Activated CD4-positive, alpha-beta T cell treated with anti-CD3 and anti-CD28 coated beads, Interleukin-2, amount 50 U/mL, for 24 hours (primary cell): ENCODE measurements at places on chromosomes 2 and 18.

DNA sequence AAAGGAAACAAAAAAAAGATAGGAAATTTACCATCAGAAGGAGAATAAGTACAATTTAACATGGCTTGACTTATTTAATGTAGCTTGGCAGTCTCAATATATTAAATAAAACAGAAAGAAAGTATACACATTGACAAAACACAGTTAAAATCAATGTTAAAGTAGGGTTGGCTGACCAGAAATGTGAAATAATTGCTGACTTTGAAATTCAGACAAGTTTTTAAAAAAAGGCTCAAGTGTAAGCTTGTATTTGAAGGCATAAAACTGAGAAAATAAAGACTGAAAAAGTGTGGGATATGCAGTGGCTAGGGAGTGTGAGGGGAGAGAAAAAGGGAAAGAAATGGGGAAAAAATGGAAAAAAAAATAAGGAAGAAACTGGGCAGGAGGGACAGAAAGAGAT, 665.8 kb downstream of the LRP1B start:
- DNase-seq: no peak

DNA sequence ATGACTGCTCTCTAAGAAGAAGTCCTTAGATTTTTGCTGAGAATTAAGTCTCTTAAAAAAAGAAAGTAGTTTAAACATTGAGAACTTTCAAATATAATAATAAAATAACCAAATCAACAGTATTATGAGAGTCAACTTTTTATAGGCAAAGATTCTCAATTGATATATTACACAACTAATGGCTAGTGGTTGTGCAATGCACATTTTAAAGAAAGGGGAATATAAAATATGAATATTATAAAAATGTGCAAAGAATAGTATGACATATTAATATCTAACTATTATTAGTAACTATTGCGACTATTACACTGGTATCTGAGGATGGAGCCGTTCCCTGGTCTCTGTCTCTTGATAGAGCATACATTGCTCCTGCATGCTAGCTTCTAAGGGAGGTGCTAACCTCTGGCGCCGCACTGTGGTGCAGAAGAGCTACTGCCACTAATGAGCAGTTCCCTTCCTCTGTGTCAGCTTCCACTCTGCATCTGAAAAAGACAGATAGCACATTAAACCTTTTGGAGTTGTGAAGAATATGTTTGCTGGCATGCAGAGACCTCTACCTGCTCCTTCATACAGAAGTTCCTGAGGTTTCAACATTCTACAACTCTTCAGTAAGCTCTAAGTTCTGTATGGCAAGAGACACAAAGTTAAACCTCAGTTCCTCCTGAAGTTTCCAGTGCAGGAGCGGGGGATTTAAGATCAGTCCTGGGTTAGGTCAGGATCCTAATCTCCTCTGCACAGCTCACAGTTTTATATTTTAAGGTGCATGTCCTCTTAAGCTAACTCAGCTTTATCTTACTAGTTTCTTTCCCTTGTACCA, 3.5 kb upstream of the SLC9A2 start:
- DNase-seq: no peak

DNA sequence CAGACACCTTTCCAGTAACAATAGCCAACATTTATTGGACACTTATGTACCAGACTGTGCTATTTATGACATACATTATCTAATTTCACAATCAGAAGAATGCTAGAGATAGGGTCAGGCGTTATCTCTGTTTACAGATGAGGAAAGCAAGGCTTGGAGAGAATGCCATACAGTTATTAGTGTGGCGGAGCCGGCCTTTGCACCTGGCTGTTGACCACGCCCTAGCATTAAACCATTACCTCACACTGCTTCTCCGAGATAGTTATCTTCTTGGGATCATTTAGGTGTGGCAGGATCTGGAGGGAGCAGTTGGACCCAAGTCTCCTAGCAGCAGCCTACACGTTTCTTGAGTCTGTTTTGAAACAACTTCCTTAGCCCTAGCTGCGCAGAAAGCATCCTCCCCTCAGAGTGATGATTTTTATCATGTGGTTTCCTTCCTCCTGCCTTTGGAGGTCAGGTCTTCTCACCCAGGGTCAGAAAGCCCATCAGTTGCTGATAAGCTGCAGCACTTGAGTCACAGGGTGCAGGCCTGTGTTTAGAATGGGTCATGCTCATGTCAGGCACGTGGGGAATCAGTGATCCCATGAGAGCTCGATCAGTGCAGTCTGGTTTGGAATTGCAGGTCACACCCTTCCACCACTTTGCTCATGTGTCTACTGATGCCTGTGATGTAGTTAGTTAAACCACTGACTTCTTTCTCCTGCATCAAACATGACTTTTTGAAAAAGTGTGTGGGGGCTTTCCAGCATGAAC, 118.2 kb downstream of the SPTBN1 start:
- no peak for DNase-seq

DNA sequence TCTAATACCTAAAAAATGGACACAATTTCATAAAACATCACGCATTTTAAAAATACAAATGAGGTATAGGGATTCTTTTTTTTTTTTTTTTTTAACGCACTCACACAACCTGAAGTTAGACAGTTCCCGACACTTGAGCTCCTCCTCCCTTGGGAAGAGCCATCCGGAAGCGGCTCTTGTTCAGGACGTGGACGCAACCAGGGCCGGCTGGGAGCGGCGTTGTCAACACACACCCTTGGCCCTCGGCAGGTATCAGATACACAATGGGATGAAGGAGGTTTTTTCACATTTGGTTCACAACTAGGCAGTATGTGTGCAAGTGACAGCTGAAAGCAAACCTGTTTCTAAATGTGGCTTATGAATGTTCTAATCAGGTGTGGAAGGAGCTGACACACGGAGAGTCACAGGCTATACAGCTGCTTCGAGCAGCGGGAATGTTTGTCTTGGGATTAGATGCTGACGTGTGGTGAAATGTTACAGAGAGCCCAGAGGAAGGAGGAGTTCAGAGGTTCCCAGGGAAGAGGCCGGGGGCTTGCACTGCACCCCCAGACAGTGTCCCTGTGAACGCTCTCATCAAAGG, 111.1 kb downstream of the PXDN start:
- DNase-seq: no peak

DNA sequence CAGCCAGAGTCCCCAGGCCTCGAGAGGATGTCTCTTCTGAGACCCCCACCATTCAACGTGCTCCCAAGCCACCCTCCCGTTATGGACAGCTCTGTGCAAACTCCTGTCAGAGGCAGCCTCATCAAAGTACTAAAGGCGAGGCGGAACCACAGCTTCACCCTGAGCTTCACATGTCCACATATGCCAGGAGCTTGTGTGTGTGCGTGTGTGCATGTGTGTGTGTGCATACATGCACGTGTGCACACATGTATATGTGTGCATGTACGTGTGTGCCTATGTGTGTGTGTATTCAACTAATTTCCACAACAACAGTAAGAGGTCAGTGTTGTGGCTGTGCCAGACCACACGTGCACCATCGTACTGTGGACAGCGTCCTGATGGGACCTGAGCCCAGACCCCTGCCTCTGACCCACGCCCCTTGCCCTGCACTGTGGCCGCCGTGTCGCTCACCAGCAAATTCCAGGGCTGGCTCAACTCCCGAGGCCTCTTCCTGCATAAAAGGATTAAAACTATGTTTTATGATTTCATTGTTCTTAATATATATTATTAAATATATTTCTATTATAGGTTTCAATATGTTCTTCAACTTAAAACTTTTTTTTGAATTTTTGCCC, 444.8 kb downstream of the EIPR1 start:
- DNase-seq: no peak

GRCh38 chr2:109448946-109449788, 164.6 kb downstream of the SEPTIN10 start:
- DNase-seq: no peak

- DNase-seq: no peak
Measured at GRCh38 chr2:28627722-28628480, 123.7 kb upstream of the PPP1CB start.

DNA sequence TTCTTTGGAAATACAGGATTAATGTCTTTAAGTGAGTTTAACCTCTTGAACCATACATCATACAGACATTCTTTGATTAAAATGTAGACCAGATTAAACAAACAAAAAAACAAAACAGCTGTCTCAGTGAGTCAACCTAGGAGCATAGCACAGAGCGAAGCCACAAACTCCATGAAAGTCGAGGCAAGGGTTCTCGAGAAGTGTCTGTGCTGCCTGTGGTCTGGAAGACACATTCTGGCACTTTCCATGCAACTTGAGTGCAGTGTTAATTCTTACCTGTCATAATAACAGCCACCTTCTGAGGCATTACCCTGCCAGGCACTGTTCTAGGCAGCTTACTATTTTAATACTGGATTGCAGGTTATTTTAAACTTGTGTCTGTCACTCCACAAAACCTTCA, 435.5 kb upstream of the MMADHC start:
- no peak for DNase-seq

- no peak for DNase-seq
Measured at GRCh38 chr18:76488190-76488589, 6.9 kb downstream of the ZNF516 start.

- no peak for DNase-seq
Measured at GRCh38 chr2:158932131-158932645, 36.3 kb upstream of the TANC1 start.

DNA sequence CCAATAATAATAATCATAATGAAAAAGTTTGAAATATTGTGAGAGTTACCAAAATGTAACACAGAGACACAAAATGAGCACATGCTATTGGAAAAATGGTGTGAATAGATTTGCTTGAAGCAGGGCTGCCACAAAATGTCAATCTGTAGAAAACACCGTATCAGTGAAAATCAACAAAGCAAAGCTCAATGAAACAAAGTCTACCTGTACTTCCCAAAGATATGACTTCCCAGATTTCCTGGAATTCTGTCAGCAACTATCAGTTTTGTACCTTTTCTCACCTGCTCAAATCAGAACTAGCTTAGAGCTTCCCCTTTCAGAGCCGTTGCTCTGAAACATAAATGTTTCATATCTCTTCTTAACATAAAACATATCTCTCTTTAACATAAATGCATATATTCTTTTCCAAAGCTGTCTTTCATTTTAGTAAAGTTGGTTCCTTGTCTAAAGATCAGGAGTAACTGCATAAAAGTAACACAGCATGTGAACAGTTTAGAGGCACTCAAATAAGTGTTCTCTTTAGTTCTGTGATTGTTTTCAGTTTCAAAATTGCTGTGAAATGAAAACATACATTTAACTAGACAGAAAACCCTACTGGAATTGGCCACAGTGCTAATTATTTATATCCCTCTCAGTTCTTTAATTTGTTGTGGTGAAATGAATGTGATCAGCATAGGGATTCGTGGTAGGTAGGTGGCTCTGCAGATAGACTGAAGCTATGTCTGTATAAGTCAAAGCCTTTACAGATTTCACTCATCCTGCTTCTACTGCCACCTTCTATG, 262.5 kb downstream of the KCNJ3 start:
- DNase-seq: no peak

DNA sequence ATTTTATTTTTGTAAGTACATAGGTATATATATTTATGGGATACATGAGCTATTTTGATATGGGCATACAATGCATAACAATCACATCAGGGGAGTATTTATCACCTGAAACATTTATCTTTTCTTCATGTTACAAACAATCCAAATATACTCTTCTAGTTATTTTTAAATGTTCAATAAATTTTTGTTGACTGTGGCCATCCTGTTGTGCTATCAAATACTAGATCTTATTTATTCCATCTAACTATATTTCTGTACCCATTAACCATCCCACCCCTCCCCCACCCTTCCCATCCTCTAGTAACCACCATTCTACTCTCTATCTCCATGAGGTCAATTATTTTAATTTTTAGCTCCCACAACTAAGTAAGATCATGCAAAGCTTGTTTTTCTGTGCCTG, 157.0 kb downstream of the CD226 start:
- no peak for DNase-seq

GRCh38 chr2:237558961-237559641, 7.3 kb upstream of the PRLH start:
- DNase-seq: no peak

DNA sequence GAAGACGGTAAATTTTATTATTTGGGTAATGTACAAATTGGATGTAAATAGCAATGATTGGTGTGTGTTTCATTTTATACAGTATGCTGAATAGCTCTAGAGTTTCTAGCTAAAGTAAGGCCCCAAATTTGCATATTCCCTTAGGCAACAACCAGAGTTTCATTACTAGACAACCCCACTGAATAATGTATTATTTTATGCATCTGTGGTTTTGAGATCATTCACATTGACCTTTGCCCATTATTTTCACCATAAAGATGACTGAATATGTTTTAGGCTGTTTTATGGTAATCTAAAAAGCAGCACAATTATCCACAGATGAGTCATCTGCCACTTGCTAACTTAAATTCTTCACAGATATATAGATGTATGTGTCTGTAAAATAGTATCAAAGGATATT, 44.5 kb upstream of the C2orf74 start:
- DNase-seq: no peak

GRCh38 chr2:29517413-29517812, 402.2 kb downstream of the CLIP4 start:
- DNase-seq: no peak

DNA sequence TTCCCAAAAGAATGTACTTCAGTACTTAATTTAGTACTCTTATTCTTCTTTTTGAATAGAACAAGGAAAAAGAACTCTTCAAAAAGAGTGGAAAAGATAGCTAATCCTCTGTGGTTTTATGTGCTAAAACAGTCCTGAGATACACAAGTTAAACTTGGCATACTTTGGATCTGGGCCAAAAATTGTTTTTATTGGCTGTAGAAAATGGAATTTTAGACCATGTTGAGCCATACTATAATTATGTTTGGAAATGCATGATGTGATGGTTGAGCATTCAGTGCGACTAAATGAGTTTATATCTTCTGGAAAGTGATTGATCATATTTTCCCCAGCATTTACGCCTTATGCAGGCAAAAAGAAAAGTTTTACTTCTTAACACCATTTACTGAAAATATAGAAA, 18.0 kb upstream of the PDE1A start:
- no peak for DNase-seq

GRCh38 chr2:223947711-223948205, 2.6 kb upstream of the WDFY1 start:
- no peak for DNase-seq

- no peak for DNase-seq
Measured at GRCh38 chr2:127884436-127884835, 1.3 kb downstream of the AMMECR1L start.

DNA sequence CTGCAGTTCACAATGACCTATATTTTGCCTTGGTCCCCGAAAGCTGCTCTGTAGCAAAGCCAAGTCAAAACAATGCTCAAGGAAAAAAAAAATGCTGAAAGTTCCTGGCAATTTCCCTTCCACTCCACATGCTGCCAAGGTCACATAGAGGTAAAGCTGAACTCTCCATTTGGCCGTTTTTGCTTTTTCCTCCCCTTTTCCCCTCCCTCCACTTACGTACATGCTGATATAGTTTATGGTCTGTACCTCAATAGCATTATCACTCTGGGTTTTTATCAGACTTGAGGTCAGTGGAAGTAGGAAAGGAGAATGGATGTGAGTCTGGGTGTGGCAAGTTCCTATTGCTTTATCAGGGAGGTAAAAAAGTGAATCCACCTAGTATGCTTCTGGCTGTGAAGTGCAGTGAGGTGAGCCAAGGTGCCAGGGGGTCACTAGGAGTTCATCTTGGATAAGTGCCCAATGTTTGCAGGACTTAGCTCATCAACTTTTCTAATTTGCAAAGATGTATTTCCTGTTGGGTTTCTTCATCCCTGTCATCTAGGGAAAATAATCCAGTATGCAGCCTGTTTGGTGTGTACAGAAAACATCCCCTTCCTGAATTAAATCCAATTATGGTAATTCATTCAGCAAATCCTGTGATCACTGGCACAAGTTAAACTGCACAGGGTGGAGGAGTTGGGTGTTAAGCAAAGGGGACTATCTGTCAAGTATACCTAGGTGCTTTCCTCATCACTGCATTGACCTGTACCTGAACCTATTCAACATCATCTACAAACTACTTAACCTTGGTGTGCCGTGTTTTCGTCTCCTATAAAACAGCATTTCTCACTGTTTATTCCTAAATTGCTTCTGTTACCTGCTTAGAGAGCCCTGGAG, 124.3 kb upstream of the CYP26B1 start:
- DNase-seq: no peak
